ENCODE measurements at places on chromosomes 5 and 9.

- no peak for DNase-seq
These were observed 1.9 kb downstream of the GNAQ start for GRCh38 chr9:78029551-78030295.

DNA sequence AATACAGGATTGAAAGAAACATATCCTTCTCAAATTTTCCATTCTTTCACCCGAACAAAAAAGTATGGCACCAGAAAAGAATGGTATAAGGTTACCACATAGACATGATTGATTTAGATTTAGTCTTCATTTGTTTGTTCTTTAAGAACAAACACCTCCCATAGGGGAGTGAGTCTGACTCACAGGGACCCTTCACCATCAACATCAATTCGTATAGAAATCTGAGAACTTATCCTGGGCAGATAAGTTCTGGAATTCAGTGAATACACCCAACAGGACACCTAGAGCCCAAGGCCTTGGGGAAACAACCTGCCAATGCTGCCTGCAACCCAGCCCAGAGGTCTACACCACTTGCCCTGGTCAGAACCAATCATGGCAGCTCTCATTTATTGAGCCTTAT is 46.2 kb downstream of the LHFPL2 start:
- no peak for DNase-seq

DNA sequence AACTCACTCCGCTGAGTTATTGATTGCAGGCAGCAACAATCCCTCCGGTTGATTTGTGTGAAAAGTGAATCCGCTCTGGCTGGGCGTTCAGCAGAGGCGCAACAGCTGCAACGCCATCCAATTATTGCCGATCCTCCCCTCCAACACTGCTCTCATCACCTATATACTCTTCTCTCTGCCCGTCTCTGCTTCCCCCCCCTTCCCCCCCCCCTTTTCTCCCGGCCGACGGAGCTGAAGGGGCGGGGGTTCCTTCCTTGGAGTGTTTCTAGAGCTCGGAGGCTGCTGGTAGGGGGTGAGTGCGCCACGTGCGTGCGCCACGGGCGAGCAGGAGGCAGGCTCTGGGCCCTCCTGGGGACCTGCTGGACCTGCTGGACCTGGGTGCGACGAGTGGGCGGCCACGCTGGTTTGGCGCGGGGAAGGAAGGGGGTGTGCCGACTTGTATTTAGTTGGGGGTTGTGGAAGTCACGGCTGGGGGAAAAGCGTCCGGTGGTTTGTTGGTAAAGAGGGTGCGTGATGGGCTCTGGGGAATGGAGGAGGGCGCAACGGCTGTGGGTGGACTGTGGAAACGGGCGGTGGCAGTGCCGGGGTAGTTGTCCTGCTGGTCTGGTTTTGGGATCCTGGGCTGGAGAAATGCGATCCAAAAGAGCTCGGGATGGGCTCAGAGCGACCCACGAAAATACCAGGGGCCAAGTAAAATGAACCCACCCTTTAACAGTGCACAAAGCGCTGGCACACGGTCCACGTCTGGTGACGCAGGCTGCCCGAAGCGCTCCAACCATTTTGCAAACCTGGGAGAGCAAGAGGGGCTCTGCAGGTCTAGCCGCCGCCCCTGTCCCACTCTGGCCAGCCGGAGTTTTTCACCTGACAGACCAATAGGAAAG is 6.4 kb upstream of the MEF2C start:
- DNase-seq, result no peak

- no peak for DNase-seq
These were observed 82.4 kb downstream of the SH3RF2 start for GRCh38 chr5:146018514-146019375.

DNA sequence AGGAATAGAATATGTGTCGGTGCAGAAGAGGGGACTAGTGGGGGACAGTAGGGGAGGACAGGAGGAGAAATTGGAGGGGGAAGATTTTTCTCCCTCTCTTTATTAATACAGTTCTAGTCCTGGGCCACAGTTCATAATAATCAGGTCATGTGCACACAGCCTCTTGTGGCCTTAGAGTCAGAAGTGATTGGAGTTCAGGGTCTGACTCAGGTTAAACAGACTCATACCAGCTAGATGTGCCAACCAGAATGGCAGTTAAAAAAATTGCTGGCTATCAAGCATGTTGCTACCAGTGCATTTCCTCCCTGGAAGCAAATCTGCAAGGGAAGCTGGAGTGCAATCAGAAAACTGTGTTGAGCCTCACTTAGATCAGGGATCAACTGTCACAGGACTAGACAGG is 132.7 kb upstream of the MAP1B start:
- no peak for DNase-seq

- peak; percentile 13 for DNase-seq
These were observed 13.0 kb downstream of the SLC4A9 start for GRCh38 chr5:140372971-140373487.

- no peak for DNase-seq
These were observed 408.5 kb downstream of the TMEM38B start for GRCh38 chr9:106102821-106103220.

DNA sequence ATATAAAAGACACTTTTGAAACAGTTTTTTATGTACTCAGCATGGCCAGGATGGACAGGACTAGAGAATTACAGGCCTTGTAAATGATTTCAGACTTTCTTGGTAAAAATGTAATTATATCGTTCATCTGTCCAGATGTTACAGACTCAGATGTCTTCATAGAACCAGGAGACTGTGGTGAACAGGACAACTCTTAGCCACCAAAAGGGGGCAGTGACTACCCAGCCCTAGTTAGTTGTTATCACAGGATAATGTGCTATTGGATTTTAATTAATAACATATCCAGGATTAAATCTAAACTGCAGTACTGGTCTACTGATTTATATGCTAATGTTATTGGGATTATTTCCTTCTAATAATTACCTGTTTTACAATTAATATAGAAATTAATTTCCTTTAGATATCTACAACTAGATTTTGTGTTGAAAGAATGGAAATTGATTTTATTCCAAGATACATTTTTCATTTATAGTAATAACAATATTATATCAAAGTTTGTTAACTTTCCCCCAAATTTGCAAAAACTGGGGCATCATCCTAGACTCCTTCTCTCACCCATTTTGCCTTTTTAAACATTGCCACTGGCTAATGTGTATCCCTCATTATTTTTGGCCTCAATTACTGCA is 99.4 kb downstream of the MTREX start:
- DNase-seq, result no peak

DNA sequence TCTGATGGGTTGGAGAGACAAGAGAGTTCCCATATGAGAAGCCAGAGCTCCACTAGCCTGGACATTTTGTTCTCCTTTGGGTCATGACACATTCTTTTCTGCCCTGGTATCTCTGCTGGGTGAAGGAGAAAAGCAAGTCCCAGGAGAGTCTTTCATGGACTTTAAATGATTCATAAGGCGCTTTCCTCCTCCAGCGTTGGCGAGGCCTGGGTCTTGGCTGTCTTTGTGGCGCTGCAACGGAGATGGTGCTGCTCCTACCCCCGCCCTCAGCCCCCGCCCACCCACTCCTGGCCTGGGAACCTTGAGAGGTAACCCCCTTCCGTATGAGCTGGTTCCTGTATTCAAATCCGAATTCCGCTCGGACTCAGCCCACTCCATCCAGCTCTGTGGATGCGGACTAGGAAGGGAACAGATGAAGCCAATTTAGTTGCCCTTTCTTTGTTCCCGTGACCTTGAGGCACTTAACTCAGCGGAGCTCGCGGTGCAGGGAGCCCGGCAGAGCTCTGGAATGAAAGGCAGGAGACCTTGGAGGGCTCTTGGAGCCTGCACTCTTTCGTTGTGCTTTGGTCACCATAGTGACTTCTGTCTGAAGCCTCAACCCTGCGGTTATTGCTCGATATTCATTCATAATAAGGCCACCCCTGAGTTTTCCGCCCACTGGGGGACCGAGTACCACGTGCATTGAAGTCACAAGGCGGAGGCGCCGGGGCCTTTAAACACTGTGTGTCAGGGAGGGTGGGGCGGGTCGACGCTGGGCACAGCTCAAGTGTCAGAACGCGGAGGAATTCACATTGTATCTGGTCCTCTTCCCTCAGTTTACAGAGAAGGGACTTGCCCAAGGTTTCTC is 14.0 kb upstream of the PWWP2A start:
- no peak for DNase-seq

GRCh38 chr9:124555043-124555442 is 47.8 kb upstream of the NR5A1 start:
- no peak for DNase-seq

- no peak for DNase-seq
These were observed 34.5 kb downstream of the KCTD16 start for GRCh38 chr5:144205141-144205551.

DNA sequence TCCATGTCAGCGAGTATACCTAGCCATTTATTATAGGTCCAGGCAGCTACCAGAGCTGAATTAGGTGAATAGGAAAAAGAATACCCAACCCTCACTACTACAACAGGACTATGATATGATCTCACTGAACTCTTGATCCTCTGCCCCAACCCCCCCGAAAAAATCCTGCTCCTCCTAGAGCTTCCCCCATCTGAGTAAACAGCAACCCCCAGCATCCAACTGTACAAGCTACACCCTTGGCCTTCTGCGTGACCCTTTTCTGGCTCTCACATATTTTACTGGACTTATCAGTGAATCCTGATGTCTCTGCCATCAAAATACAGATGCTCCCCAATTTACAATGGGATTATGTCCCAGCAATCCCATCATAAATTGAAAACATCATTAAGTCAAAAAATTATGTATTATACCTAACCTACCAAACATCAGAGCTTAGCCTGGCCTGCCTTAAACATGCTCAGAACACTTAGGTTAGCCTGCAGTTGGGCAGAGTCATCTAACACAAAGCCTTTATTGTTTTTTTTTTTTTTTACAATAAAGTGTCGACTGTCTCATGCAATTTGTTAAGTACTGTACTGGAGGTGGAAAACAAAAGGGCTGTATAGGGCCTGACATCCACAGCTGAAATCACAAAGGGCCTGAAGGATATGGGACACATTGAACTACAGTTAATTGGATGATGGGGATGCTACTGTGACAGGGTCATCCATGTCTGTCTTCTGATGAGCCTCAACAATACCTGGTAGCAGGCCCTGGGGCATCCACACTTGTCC is 128.9 kb upstream of the ERCC6L2 start:
- DNase-seq, result no peak

DNA sequence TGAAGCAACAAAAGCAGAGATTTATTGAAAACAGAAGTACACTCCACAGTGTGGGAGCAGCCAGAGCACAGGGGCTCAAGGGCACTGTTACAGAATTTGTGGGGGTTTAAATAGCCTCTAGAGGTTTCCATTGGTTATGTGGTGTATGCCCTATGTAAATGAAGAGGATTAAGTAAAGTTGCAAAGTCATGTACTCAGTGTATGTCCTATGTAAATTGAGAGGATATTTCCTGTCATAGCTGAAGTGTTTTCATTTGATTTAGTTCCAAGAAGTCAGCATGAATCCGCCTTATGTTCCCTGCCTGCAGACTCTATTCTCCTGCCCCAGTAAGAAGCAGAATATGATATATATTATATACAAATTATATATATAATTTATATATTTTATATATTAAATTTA is 966.0 kb upstream of the COX7C start:
- no peak for DNase-seq

DNA sequence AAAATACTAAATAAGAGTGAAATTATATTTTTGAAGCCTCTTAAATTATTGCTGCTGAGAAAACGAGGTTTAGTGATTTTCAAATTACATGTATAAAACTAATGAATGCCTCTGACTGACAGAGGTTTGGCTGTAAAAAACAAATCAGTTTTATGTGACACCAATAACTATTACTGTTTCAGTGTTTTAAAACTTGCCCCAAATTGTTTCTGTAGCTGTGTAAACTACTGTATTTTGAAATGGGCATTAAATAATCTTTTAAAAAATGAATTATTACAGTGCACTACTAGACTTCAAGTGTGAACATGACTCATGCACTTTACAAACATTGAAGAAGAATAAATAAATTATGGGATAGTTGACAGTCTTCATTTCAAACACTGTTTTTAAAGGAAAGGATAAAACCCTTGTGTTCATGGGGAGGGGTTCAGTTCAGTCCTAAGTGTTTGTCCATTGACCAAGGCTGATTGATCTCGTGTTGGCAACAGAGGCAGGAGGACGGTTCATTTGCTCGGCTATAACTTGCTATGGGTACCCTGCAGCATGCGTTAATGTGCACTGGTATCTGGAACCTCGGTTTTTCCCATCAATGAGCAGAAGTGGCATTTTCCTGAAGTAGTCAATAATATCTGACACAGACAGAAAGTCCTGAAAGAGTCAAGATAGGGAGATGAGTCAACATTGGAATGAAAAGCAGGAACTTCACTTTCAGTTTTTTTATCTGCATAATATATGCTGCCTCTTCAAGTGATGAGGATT is 15.6 kb downstream of the C5orf58 start:
- no peak for DNase-seq

- DNase-seq, result no peak
These were observed 50.2 kb upstream of the ZBTB43 start for GRCh38 chr9:126754436-126755316.

- no peak for DNase-seq
These were observed 42.3 kb downstream of the BASP1 start for GRCh38 chr5:17259630-17260257.

DNA sequence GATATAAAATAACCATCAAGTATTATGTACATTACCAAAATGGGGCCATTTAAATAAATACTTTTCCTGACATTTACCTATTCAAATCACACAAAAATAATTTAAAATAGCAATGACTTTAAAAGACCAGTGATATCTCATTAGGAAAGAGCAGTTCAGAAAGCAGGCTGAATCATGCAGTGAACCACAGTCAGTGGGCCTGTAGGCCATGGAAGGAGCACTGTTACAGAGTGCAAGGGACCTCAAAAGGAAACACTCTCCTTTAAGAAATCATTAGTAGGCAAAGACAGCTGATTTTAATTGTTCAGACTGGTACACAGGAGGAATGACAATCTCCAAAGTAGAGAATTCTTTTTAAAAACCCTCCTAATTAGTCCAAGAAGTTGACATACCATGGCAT is 283.5 kb upstream of the EFNA5 start:
- no peak for DNase-seq

DNA sequence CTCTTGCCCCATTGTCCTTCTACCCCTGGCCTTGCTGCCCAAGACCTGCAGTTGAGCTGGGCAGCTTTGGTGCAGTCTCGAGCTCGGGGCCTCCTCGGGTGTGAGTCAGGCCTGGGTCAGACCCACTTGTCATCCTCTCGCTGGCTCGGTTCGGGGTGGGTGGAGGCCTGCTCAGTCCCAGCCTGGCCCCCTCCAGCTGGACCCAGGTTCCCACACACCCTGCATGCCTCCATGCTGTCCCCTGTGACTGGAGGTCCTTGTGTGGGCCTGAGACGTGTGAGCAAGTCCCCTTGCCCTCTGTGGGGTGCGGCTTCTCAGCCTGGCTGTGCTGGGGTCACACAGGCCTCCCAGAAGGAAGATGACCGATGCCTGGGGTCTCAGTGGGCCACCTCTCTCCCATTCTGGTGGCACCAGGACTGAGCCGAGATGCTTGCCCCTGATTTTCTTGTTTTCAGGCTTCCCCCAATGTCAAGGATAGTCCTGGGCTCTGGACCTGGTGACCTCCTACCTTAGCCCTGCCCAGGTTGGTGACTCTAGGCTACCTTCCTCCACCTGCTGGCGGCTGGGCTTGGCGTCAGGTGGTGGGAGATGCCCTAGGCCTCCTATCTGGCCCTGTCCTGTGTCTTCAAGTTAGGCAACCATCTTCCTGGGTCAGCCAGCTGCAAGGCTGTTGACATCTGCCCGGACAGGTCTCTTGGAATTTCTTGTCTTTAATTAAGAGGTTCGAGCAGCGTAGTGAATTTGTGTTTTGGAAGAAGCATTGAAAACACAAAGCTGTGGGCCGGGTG is 15.1 kb downstream of the WNK2 start:
- no peak for DNase-seq

- no peak for DNase-seq
These were observed 160.6 kb downstream of the COL23A1 start for GRCh38 chr5:178429491-178430185.
